BE2C (cell line): ENCODE measurements at places on chromosomes 7 and 10.

DNA sequence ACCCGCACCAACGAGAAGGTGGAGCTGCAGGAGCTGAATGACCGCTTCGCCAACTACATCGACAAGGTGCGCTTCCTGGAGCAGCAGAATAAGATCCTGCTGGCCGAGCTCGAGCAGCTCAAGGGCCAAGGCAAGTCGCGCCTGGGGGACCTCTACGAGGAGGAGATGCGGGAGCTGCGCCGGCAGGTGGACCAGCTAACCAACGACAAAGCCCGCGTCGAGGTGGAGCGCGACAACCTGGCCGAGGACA, 1.6 kb downstream of the VIM start:
- DNase-seq, result no peak

DNA sequence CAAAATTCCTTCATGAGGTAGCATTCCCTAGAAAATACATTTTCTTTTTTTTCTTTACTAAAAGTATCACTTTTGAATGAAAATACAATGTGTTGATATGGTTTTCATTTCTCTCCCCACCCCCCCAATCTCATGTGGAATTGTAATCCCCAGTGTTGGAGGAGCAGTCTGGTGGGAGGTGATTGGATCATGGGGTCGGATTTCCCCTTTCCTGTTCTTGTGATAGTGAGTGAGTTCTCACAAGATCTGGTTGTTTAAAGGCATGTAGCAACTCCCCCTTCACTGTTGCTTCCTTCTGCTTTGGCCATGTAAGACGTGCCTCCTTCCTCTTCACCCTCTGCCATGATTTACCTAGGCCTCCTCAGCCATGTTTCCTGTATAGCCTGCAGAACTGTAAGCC, 790.3 kb upstream of the KCND2 start:
- DNase-seq, result no peak

GRCh38 chr10:48496105-48496830, 108.6 kb downstream of the ARHGAP22 start:
- DNase-seq, result no peak

DNA sequence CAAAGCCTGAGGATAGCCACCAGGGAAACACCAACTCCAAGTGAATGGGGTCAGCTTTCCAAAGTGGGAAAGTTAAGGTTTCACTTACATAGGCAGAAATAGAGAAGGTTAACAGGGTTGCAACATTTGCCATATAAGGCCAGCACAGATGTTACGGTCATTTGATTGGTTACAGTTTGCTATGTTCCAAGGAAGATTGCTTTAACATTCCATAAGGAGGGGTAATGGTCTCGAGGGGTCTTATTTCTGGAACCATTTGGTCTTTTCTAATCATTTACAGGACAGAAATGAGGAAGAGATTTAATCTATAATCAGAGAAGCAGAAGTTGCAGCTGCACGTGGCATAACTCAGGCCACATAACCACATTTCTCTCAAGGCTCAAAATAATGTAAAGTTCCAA, 679.4 kb upstream of the C7orf33 start:
- no peak for DNase-seq

GRCh38 chr7:4880218-4880617, 3.3 kb downstream of the RADIL start:
- DNase-seq, result no peak

GRCh38 chr10:62996516-62996915, 136.6 kb upstream of the NRBF2 start:
- DNase-seq, result no peak

DNA sequence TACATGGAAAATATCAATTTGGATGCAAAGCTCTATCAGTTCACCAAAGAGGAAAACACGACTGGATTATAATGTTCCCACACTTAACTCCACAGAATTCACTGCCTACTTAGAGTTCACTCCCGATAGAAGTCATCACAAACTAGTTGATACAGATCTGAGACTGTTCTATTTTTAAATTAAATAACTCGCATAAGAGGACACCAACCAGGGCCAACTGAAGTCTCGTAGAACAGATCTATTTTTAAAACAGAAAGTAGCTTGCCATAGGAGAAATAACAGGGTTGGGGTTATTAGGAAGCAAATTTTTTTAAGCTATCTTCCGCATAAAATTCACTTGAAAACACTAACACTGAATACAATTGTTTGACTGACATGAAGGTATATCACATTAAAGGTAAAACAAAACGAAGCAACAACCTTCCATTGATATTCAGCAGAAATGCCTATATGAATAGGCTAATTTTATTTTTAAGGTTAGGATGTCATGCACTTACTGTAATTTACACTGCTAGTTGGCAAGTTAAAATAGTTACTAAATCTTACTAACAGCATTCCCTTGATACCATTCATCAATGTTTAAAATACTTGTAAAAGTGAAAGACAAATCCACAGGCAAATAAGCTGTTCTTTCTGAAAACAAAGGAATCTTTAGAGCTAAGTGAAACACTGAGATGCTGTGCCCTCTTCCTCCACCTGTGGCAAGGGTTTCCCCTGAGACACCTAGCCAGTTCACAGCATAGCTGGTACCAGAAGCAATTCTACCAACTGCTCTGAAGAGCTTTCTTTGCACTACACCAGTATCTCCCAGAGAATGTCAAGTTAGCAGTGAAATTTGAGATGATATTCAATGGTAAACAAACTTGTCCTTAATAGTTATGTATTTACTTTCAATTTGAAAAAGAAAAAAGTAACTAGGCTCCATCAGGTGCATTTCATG, 186.7 kb upstream of the ANK3 start:
- DNase-seq, result no peak

GRCh38 chr10:7969623-7970022, 84.9 kb upstream of the GATA3 start:
- DNase-seq, result no peak

GRCh38 chr10:116141246-116141645, 131.8 kb downstream of the GFRA1 start:
- DNase-seq, result no peak

GRCh38 chr7:2807845-2808772, 36.0 kb downstream of the GNA12 start:
- peak; percentile 34 for DNase-seq

- DNase-seq, result no peak
These were observed 47.3 kb downstream of the FRMPD2 start for GRCh38 chr10:48227213-48227612.

GRCh38 chr7:127447326-127447945, 54.9 kb upstream of the ZNF800 start:
- DNase-seq, result peak; percentile 78

DNA sequence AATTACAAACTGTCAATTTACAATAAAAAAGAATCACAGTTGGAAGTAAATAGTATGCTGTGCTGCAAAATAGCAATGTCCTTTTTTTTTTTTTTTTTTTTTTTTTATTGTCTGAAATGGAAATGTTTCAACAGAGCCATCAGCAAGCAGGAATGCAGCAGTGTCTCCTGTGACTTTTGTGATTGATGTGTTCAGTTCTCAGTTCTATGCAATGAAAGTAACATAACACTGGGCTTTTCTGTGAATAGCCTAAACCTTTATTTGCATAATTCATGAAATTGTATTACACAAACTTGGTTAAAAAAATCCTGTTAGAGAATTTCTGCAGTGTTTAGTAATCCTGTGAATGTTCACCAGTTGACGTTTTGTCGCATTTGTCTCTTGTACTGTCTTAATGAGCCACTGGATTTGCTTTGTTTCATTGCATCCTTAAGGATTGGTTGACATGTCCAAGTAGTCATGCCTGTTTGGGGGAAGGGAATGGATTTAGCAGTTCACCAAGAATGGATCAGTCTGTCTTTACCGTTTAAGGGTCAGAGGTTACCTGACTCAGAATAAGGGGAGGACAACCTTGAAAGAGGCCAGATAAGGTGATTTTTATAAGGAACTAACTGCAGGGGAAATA, 192.7 kb downstream of the MLLT10 start:
- DNase-seq, result no peak

DNA sequence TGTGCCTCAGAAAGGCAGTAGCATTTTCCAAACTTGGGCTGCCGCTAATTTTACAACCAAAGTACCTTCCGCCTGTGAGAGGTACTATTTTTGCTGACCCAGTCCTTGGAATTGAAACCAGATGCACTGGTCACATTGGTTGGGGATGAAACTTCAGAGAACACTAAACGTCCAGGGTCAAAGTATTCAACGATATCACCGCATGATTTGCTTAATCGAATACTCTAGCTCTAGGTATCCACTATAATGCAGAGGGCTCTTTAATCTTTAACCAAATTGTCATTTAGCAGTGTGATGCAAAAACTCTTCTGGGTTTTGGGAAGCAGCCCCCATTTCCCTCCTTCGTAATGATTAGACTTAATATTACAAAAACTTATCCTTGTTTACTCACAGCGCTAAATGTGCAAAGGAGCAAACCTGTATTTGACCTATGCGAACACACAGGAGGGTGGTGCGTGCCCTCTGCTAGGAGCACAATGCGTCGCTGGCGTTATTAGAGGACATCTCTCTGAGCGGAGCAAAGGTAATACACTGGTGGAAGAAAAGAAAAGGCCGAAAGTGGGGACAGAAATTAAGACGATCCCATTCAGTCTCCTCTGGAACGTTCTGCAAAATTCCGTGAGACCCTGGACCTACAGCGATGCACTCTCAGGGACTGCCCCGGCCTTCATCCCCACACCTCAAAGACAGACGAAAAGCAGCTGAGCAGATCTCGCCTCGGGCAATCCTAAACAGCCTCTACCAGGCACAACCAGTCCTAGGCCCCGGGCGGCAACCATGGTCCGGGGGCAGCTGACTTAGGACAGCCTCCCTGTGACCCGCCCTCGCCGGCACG, 916 bp upstream of the EEPD1 start:
- DNase-seq, result no peak

GRCh38 chr7:75662579-75663301, 76.0 kb downstream of the HIP1 start:
- no peak for DNase-seq

- no peak for DNase-seq
These were observed 5.4 kb downstream of the PON2 start for GRCh38 chr7:95429241-95429990.

DNA sequence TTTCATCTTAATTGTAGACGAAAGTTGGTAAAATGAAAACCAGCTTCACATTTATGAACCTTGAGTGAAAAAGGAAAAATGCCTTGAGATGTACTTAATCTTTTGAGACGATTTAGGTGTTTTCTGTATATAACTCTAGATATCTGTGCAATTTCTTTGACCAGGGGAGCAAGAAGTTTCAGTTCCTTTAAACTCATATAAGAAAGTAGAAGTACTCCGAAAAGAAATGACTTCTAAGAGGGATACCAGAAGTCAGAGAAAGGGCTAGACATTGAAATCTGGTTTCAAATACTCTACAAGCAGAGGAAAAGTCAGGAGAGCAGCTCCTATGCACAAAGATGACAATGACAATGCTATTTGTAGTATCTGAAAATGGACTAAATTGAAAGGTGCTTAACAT, 303.7 kb downstream of the BAMBI start:
- DNase-seq, result no peak

DNA sequence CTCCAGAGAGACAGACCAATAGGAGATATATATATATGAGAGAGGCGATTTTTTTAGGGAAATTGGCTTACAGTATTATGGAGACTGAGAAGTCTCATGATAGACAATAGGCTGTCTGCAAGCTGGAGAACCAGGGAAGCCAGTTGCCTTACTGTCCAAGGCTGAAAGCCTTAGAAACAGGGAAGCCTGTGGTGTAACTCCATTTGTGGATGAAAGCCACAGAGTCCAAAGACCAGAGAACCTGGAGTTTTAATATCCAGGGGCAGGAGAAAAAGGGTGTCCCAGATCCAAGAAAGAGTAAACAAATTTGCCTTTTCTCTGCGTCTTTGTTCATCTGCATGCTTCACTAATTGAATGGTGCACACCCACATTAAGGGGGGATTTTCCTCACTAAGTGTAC, 71.6 kb upstream of the TEX47 start:
- DNase-seq, result no peak

GRCh38 chr10:60424971-60425370, 35.3 kb upstream of the ANK3 start:
- DNase-seq, result no peak

GRCh38 chr10:69367469-69367868, 49.2 kb downstream of the TACR2 start:
- no peak for DNase-seq

DNA sequence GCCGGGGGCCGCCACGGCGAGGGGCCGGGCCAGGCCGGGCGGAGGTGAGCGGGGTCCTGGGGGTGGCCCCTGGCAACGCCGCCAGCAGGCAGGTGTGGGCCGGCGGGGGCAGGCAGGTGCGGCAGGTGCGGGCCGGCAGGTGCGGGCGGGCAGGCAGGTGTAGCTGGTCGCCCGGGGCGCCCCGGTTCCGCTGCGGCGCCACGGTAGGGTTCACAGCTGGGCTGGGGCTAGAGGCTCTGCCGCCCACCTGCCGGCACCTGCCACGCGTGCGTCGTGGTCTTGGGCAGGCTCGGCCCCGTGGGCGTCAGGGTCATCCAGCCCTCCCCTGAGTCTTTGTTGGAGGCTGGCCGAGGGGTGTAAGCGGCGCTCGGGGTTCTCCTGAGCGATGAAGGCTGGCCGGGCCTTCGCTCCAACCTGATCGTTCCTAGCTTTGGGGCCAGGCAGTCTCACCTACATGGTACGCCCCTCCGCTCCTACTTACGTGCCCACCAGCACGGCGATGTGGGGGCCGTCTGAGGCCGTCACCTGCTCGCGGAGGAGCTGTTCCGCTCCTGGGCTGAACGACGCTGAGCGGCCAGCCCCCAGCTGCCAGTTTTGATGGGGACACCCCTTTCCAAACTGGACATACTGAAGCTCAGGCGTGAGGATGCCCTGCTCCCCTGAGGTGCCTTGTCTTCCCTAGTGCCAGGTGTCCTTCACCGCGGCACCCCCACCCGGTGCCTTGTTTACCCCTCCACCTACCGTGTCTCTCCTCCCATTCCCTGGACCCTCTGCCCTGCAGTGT, 493 bp downstream of the ZMIZ2 start:
- no peak for DNase-seq

DNA sequence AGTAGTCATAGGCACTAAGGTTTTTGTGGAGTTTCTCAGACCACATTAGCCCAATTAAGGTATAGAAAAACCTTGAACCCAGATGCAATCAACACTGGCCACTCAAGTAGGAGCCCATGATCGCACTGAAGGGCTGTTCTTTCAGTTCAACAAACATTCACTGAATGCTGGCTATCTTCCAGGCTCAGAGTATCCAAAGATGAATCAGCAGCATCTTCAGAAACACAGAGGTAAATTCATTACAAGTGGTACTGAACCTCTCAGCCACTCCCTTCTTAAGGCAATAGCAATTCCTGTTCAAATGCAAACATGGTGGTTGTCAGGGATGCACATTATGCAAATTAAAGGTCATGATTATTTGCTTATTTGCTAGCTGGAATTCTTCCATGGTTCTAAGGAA, 17.1 kb downstream of the KCNK18 start:
- no peak for DNase-seq

GRCh38 chr10:124043310-124044142, 49.9 kb downstream of the CHST15 start:
- no peak for DNase-seq

GRCh38 chr10:124599588-124600050, 138.0 kb downstream of the LHPP start:
- no peak for DNase-seq

- DNase-seq, result no peak
These were observed 146.9 kb downstream of the PTN start for GRCh38 chr7:137196648-137197047.
